ENCODE measurements at places on chromosomes 2 and 18. TPM values are rescaled to one million over a fixed set of nuclear protein-coding genes. Genes with fewer than 3 reads are reported as not detected.

Gene TCF7L1
- total RNA-seq: 8.3 TPM

DNA sequence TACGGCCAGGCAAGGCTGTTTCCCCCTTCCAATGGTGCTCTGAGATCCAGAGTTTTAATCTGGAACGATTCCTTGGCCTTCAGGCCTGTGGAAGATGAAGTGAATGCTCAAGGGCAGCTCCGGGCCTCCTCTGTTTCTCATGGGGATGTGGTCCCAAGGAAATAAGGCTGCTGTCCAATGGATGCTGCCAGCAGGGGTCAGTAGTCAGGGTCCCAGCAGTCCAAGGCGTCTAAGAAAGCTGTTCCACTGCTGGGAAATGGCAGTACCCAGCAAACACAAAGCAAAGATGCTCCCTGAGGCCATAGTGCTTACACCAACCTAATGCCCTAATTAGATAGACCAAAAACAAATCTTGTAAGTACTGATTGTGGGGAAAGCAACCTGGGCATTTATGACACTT lies 12.5 kb downstream of the NMS start:
- H3K4me3 ChIP-seq: no peak overlapping the region
- no peaks in the 10 kb centered on the region for H3K36me3 ChIP-seq
- no peaks in the 10 kb centered on the region for H3K4me1 ChIP-seq
- H3K27ac ChIP-seq: no peak overlapping the region
- DNase-seq: no peak
- no peaks in the 10 kb centered on the region for H3K27me3 ChIP-seq

- H3K4me3 ChIP-seq: no peak overlapping the region
- no peaks in the 10 kb centered on the region for H3K4me1 ChIP-seq
- peaks cover 67% of the 10 kb centered on the region for H3K36me3 ChIP-seq
- no peak for DNase-seq
- no peaks in the 10 kb centered on the region for H3K27me3 ChIP-seq
- no peak overlapping the region for H3K27ac ChIP-seq
These were observed 33.0 kb upstream of the SCLY start for GRCh38 chr2:238027591-238028415.

GRCh38 chr2:214796911-214797310 lies 12.6 kb downstream of the BARD1 start:
- H3K36me3 ChIP-seq: no peaks in the 10 kb centered on the region
- no peak overlapping the region for H3K27ac ChIP-seq
- DNase-seq: no peak
- H3K4me3 ChIP-seq: no peak overlapping the region

- H3K27ac ChIP-seq: peak overlapping the region; percentile 10
- no peak overlapping the region for H3K4me3 ChIP-seq
These were observed 230.2 kb upstream of the TNP1 start for GRCh38 chr2:217090024-217090473.

GRCh38 chr2:61967262-61967661 lies 61.8 kb downstream of the COMMD1 start:
- no peaks in the 10 kb centered on the region for H3K4me1 ChIP-seq
- no peaks in the 10 kb centered on the region for H3K27me3 ChIP-seq
- no peaks in the 10 kb centered on the region for H3K36me3 ChIP-seq
- no peak overlapping the region for H3K27ac ChIP-seq

Measured in stomach (tissue), 19 donors.